Activated T-helper 17 cell treated with anti-CD3 and anti-CD28 coated beads, Interleukin-2, amount 50 U/mL, for 72 hours (primary cell): ENCODE measurements at places on chromosomes 1 and 21.

DNA sequence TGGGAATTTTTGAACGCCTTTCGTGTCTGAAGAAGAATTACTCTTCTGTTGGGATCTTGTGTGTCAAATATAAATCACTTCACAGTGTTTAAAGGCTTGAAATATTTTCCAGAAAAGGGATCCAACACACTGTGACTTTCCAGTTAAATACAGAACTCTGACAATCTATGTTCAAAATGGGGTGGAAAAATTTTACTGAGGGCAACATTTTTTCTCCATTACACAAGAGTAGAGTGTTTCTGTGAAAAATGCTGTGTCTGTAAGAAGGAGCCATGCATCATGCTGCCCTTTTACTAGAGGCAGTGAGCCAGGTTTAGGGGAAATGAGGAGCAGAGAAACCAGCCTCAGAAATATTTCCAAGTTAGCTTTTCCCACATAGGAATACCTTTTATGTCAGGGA is 86.5 kb downstream of the VPS13D start:
- ATAC-seq, result no peak

DNA sequence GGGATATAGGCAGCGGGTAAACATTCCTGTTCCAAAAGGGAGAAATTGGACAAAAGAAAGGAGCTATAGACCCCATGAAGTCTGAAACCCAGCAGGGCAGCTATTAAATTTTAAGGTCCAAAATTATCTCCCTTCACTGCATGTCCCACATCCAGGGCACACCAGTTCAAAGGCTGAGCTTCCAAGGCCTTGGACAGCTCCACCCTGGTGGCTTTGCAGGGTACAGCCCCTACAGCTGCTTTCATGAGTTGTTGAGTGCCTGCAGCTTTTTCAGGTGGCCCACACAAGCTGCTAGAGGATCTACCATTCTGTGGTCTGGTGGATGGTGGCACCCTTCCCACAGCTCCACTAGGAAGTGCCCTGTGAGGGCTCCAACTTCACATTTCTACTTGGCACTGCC is 662.5 kb upstream of the PKN2 start:
- no peak for ATAC-seq

DNA sequence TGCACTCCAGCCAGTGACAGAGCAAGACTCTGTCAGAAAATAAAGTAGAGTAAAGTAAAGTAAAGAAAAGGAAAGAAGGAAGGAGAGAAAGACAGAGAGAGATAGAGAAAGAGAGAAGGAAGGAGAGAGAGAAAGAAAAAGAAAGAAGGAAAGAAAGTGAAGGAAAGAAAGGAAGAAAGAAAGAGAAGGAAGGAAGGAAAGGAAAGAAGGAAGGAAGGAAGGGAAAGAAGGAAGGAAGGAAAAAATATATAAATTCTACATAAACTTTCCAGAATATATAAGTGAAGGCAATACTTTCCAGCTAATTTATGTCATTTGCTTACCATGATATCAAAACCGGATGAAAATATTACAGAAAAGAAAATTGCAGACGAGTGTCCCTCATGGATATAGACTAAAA is 71.7 kb upstream of the GPR52 start:
- no peak for ATAC-seq

DNA sequence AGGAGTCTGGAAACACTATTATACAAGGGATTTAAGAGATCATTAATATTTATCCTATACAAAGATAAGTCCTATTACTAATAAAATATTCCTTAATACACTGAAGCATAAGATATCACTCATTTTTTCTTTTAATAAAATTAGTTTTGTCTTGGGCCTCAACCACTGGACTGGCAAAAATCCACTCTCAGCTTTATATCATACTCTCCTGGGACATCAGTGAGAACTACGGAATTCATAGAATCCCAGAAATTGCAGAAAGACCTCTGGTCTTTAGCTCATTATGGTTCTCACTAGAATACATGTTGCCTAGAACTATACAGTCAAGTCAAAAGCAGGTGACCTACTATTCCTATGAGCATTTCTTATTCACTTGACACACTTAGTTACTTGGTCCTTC is 285.0 kb downstream of the LRRC40 start:
- no peak for ATAC-seq

GRCh38 chr1:232764458-232765251 is 40.6 kb upstream of the MAP10 start:
- no peak for ATAC-seq

- no peak for ATAC-seq
These were observed 883 bp downstream of the CHODL start for GRCh38 chr21:18245464-18245967.

DNA sequence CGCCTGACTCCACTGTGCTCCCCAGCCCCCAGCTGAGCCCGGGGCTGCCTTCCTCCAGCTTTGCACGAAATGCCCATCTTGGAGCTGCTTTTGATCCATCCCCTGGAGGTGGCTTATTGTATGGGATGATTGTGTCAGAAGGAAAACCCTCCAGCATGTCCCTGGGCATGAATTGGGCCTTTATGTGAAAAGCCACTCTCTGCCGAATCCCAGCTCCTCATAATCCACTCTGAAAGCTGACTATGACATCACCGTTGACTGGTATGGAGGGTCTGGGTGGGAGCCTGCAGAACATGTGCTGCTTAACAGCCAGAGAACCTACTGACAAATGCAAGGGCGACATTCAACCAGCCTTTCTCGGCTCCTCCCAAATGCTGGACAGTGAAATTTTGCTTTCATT is 74.6 kb downstream of the NENF start:
- ATAC-seq, result no peak

DNA sequence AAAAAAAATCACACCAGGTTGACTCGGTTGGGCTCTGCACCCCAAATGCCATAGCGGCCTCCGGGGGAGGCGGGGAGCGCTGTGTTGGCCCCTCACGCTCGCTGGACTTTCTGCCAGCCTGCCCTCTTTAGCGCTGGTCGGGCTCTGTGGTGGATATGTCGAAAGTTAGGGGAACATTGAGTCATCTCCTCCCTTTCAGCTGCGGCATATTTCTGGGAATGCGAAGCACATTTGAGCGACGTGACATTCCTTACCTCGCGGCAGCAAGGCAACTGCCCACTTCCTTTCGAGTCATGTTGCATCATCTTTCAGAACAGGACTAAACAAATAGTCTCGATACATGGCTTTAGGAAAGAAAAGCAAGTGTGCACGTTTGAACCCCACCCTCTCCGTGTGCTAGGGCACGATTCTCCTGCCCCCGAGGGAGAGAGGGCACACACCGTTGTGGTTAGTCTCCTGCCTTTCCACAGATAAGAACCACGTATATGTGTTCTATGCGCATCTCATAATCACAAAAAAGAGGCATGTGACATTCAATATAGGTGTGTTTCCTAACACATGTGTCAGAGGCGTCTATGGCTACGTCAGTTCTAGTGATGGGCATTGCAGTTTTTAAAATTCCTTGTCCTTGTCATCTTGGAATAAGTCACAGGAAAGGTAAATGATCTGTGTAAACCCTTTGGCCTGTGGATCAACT is 105.9 kb upstream of the SLC45A1 start:
- peak; percentile 83 for ATAC-seq

DNA sequence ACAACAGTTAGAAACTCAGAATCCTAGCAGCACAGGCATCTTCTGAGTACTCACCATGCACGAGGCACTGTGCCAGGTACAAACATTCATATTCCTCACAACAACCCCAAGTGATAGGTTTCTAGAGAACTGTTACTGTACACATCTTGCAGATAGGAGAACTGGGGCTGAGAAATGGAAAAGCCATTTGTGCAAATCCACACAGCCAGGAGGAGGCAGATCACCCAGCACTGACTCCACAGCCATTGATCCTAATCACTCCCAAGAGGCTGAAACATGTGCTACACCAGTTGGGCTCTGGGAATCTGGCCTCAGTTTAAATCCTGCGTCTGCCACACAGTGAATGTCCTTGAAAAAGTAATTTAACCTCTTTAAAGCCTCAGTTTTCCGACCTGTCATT is 151.0 kb downstream of the ST6GALNAC5 start:
- ATAC-seq, result no peak

GRCh38 chr21:45528981-45529784 is 13.1 kb downstream of the SLC19A1 start:
- no peak for ATAC-seq

- no peak for ATAC-seq
These were observed 34.8 kb downstream of the CLCA1 start for GRCh38 chr1:86503406-86504136.
